Aorta (tissue), 5 donors: ENCODE measurements at places on chromosomes 7 and 10.

DNA sequence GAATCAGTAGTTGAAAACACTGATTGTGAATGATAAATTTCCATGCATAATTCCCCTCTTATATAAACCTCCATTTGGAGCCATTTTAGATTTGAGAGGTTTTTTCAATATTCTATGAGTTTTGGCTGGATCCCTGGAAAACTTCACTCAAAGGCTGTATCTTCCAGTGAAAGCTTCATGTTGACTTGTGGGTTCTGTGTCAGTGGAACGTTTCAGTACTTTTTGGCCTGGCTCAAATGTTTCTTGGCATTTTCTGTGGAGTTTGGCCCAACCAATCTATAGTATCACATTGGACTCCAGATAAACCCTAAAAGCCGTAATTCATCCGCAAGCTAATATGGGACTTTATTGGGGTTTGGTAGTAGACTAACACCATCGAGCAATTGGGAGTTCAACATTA lies 172.6 kb upstream of the PRPS1L1 start:
- no peak for DNase-seq

DNA sequence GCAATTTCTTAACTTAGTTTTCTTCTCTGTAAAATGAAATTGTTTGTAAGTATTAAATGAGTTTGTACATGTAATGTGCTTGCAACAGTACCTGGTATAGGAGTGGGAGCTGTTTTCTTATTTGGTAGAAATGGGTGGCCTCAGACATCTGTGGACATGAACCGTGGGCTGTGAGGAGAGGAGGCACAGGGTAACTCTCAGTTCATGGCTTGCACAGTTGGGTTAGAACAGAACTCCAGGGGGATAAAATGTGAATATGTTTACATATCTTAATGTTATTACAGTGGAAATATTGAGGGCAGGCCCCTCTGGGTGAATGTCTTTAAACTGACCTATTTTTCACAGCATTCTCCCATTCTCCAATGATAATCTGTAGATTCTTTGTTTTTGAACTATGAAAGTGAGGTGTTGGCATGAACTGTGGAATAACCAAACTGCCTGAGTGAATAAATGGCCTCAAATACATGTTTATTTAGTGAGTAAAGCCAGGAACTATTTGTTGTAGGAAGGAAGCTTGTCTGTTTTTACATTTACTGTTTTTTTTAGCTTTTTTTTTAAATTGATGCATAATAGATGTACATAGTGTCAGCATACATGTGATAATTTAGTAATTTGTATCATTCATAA lies 2.6 kb downstream of the ABCA13 start:
- DNase-seq, result no peak

GRCh38 chr10:20091698-20092097 lies 275.5 kb downstream of the PLXDC2 start:
- DNase-seq, result no peak

GRCh38 chr7:85070967-85071628 lies 115.8 kb downstream of the SEMA3D start:
- no peak for DNase-seq

DNA sequence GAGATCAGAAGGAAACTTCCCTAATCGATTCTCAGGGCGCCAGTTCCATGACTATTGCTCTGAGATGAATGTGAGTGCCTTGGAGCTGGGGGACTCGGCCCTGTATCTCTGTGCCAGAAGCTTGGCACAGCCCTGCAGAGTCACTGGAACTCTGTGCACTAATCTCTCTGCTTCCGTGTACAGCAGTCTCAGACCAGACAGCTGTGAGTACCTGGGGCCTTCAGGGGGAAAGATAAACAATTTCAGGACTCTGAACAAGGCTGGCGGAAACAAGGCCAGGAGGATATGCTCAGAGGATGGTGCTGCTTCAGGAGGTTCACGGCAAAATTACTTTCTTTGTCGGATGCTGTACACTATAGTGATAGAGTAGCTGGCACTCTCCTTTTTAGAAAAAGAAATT lies 131.7 kb upstream of the PRSS58 start:
- no peak for DNase-seq

DNA sequence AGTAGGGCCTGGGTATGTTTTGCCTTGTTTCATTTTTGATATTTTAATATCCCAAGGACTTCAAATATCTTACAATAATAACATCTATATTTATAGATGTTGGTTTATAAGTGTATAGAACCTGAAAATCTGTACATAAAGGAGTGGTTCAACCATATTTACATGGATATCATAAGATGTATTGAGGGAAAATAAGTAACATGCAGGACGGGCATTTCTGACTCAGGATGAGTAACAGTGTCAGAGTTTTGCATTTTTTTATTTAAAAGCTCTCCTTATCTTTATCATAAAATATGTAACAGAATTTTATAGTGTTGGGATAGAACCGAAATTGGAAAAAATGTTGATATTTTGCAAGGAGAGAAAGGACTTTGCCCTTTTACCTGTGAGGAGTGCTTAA lies 1438.7 kb downstream of the REEP3 start:
- DNase-seq, result no peak

DNA sequence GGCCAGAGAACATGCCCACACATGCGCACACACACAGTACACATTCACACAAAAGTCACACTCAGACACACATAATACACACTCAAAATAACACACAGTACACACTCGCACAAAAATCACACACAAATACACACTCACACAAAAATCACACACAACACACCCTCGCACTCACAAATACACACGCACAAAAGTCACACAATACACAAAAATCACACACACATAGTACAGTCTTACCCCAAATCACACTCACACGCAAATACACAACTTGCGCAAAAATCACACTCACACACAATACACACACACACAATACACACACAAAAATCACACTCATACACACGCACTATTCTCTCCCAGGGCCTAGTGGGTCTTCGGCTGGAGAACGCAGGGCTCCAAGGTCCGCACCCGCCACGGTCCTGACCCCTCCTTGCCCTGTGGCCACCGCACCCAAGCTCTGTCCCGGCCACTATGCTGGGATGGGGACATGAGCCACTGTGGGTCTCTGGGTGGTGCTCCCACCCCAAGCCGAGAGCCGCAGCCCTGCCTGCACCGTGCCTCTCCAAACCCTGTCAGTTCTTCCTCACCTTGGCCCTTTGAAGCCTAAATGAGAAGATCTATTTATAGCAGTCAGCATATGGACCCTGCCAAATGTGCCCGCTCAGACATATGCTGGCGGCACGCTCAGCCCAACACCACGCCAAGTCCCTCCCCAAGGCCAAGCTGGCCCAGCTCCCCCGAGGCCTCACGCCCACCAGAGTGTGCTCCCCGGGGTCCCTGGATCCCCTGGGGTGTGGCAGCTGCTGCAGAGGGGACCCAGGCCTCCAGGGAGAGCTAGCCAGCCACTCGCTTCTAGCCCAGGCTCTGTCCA lies 55.9 kb downstream of the ELFN1 start:
- no peak for DNase-seq

- DNase-seq, result no peak
Measured at GRCh38 chr7:85178531-85179298, 8.1 kb downstream of the SEMA3D start.

- DNase-seq, result no peak
Measured at GRCh38 chr7:70037171-70037933, 439.1 kb downstream of the AUTS2 start.

DNA sequence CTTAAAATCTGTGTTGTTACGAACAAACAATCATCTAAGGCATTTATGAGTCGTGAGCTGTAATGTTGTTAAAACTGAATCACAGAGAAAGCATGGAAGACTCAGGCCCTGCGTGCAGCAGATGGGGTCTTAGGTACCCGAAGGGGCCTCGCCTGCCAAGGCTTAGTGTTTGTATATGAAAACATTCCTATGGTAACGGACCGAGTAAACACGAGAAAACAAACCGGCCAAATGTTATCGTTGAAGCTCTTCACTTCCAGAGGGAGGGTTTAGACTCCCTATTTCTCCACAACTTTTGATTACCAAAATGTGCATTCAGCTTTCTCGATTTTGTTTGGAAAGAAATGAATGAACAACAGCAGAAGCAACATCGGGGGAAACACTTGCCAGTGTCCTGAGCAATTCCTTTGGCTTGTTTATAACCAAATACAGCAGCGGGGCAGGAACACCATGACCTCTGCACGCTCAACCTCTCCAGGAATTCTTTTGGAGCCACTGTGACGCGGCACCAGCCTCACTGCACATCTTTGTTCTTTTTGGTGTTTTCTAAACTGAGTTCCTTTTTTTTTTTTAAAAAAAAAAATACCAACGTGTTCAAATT lies 121.6 kb upstream of the KLF6 start:
- no peak for DNase-seq

DNA sequence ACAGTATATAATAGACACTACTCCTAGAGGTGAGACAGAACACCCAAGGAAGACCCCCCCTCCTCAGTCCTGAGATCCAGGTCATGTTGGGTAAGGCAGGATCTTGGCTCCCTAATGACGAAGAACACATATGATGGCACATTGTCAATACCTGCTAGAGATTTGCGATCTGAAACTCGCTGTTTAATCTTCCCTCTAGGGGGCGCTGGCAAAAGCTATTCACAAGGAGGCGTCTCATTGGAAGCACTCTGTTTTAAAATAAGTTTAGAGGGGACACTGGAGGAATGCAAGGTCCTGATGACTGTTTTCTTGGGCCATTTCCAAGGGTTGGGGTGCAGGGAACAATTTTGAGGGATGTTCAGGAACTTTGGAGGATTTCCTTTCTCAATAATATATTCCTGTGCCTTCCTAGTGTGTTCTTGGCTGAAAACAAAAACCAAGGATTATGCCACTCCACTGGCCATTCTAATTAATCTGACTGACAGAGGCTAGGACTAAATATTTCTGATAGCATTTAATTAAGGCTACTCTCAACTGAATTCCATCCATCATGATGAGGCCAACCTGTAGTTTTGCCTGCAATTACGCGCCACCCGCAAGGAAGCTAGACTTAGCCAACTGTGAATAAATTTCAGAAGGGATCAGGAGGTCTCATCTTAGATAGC lies 1013.8 kb upstream of the MBL2 start:
- DNase-seq, result no peak

GRCh38 chr7:3005257-3005656 lies 38.4 kb downstream of the CARD11 start:
- DNase-seq, result no peak

- no peak for DNase-seq
Measured at GRCh38 chr7:151336027-151336708, 5.4 kb upstream of the NUB1 start.

DNA sequence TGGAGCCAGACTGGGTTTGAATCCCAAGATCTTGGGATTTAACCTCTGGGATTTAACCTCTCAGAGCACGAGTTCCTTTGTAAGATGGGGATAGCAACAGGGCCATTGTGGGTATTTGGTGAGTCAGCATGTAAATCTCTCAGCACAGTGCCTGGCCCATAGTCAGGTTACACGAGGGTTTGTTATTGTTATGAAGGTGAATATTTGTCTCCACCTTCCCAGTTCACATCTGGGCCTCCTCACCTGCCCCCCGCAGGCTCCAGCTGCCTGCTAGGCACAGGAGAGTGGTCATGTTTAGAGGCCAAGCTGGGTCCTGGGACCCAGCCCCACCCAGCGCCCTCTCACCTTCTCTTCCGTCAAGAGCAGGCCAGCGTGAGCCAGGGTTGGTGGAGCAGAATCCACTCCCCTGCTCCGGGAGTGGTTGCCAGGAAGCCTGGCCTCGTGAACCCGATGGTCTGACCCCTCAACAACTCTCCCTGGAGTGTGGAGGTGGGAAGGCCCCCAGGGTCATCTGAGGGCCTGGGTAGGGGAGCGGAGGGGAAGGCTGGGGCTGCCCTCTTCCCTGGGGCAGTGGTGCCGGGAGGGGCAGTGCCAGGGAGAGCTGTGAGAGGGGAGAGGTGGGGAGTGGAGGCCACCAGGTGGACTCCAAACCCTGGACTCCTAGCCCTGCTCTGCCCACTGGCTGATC lies 26.0 kb downstream of the FAM241B start:
- no peak for DNase-seq

GRCh38 chr7:40842641-40843040 lies 707.8 kb downstream of the SUGCT start:
- no peak for DNase-seq

DNA sequence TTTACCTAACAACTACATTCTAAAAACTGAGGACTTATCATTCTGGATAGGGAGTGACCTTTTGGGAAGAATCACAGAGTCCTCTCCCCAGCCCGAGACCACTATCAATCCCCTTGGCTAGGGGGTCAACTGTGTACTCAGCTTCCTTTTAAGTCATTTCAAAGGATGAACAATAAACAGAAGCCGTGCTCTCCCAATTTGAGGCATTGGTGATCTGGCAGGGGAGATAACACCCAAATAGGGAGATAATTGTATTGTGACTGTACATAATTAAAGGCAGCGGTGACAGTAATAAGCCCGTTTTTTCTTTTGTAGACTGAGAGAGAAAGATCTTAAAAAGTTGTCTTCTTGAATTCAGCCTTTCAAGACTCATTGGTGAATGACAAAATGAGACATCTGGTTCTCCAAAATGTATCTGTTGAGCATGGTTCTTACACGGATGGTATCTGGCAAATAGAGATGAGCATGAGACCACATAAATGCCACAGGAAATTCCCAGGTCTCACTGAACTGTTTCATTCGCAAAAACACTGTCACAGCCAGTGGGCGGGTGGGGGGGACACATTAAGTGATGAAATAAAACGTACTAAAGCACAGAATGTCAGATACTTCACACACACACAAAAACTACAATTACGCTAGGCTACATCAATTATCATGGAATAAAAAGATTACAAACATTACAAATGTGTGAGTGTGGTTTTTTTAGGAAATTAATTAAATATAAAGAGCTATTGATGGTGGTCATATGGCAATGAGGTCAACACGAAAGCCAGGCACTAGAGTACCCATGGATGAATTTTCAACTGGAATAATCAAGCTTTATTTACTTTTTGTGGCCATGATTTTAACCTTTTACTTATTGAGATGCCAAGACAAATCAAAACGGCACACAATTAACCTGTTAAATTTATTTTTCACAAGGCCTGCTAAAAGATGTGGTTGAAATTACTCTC lies 108.4 kb downstream of the HIPK2 start:
- DNase-seq, result no peak

DNA sequence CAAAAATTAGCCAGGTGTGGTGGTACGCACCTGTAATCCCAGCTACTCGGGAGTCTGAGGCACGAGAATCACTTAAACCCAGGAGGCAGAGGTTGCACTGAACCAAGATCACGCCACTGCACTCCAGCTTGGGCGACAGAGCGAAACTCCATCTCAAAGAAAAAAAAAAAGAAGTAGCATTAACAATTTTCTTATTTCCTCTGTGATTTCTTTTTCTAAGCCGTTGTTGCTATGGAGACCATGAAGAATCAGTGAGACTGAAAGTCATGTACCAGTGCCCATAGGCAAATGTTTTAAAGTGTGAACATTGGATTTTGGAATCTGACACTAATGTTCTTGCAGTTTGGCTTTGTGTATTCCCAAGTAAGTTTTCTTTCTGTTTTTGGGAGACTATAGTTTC lies 18.4 kb upstream of the MAP3K8 start:
- no peak for DNase-seq

GRCh38 chr7:92997152-92997551 lies 120.6 kb downstream of the SAMD9 start:
- DNase-seq, result no peak

DNA sequence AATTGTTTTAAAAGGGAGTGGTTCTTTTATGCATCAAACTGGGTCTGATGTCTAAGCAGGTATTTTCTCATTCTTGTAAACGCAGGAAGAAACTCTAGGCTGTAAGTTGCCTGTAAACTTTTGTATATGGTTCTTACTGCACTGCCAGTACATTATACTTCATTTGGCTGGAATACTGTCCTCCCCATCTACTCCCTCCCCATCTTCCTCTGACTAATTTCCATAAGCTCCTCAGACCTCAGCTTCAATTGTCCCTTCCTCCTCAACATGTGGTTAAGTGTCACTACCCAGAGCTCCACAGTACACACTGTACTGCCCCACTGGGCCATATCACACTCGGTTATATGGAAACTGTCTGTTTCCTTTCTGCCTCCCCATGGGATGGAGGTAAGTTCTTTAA lies 161.4 kb upstream of the MDFIC start:
- DNase-seq, result no peak
